Fibroblast of skin of scalp (primary cell): ENCODE measurements at places on chromosomes 2 and 18.

DNA sequence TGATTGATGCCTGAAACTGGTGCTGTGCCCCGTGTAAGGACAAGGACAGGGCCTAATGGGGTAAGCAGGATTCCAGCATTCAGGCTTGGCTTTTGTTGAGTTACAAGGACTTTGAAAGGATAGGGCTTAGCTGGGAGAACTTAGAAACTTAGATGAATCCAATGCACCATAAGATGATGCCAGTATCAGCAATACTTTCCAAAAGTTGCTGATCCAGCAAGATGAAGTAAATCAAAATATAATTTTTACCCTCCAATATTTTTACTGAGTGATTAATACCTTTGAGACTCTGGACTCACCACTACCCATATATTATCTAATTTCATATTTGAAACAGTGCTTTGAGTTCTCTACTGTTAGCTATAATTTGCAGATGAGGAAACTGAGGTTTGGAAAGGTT is 354.5 kb upstream of the ATP5MC3 start:
- DNase-seq: no peak

- no peak for DNase-seq
Measured at GRCh38 chr2:122639176-122639575, 883.7 kb downstream of the TSN start.

GRCh38 chr2:213868526-213868925 is 542.3 kb upstream of the VWC2L start:
- DNase-seq: no peak

- DNase-seq: no peak
Measured at GRCh38 chr2:123826729-123827271, 198.3 kb upstream of the CNTNAP5 start.

- DNase-seq: no peak
Measured at GRCh38 chr18:24198461-24198860, 59.6 kb downstream of the CABYR start.

- no peak for DNase-seq
Measured at GRCh38 chr2:237353215-237353614, 60.7 kb downstream of the COL6A3 start.

- DNase-seq: no peak
Measured at GRCh38 chr2:80007777-80008503, 296.6 kb downstream of the LRRTM1 start.

- DNase-seq: no peak
Measured at GRCh38 chr2:86073225-86073624, 32.5 kb downstream of the POLR1A start.

GRCh38 chr2:230777721-230778120 is 65.1 kb downstream of the CAB39 start:
- DNase-seq: no peak

DNA sequence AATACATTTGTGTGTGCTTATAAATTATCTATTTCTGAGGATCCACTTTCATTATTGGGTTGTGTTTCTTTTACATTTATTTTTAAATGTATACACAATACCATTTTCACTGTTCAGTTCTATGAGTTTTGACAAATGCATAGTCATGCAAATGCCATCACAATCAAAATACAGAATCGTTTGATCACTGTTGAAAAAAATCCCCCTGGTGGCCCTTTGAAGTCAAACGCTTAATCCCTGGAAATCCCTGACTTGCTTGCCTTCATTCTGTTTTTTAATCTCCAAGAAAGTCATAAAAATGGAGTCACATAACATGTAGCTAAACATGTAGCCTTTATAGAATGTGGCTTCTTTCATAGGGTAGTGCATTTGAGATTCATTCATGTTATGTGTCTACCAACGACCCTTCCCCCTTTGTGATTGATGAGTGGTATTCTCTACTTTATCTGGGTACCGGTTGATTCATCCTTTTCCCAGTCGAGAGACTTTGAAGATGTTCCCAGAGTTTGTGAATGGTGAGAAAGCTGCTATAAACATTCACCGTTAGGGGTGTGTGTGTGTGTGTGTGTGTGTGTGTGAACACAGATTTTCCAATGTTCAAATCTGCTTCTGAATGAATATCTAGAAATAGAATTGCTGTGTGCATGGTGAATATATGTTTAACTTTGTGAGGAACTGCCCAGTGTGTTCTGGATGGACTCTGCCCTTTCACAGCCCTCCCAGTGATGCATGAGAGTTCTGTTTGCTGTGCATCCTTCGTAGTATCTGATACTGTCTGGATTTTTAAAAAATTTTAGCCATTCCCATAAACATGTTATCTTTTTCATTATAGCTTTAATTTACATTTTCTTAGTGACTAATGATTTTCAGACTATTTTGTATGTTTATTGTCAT is 173.6 kb downstream of the GALR1 start:
- no peak for DNase-seq
